T-helper 2 cell treated with Interferon-gamma antibody and Interleukin-4, amounts not matched to agents 100 ng/mL and 5 ng/mL, for 36 hours (primary cell): ENCODE measurements at places on chromosomes 13 and 19. TPM values are rescaled to one million over a fixed set of nuclear protein-coding genes. Genes with fewer than 3 reads are reported as not detected.

The ZNF256 gene
- 4.2 and 4.6 TPM in 2 replicates for total RNA-seq

The ZGLP1 gene
- 2.4 and 3.7 TPM in 2 replicates for total RNA-seq

The CYP4F3 gene
- 0.18 and 0.32 TPM in 2 replicates for total RNA-seq

The C1QTNF9B gene
- total RNA-seq: 0.18 TPM in 1 of 2 replicates, not detected in the other

The DCLK1 gene
- not detected in 2 replicates for total RNA-seq

The NR1H2 gene
- total RNA-seq: 63.5 and 64.3 TPM in 2 replicates

The ZNF536 gene
- not detected in 2 replicates for total RNA-seq

The ZNF610 gene
- total RNA-seq: 0.59 and 1.0 TPM in 2 replicates

The PRR36 gene
- total RNA-seq: 0.09 TPM in 1 of 2 replicates, not detected in the other

The ATXN8OS gene
- total RNA-seq: not detected in 2 replicates

The ONECUT3 gene
- total RNA-seq: not detected in 2 replicates

The EDNRB gene
- total RNA-seq: not detected in 2 replicates

The SPRED3 gene
- total RNA-seq: 1.9 TPM in 2 replicates

The PROZ gene
- 0.18 and 0.20 TPM in 2 replicates for total RNA-seq

The GAPDHS gene
- total RNA-seq: not detected in 2 replicates

The LNX2 gene
- total RNA-seq: 7.2 and 7.7 TPM in 2 replicates

The MBNL2 gene
- total RNA-seq: 15.1 TPM in 2 replicates

The ZNF284 gene
- total RNA-seq: 1.4 and 2.0 TPM in 2 replicates

The DAZAP1 gene
- 239 and 250 TPM in 2 replicates for total RNA-seq

The MAP2K2 gene
- total RNA-seq: 135 and 138 TPM in 2 replicates

The NMRK2 gene
- not detected in 2 replicates for total RNA-seq

The CCL25 gene
- 0.23 and 0.27 TPM in 2 replicates for total RNA-seq

The MEX3D gene
- 12.0 and 12.1 TPM in 2 replicates for total RNA-seq

The IGLON5 gene
- total RNA-seq: not detected in 2 replicates

The NALCN gene
- total RNA-seq: not detected in 2 replicates

The ZNF576 gene
- total RNA-seq: 15.6 and 17.5 TPM in 2 replicates

The OVOL3 gene
- total RNA-seq: not detected in 2 replicates

The DLL3 gene
- total RNA-seq: 0.45 and 0.73 TPM in 2 replicates

The CD37 gene
- 213 and 221 TPM in 2 replicates for total RNA-seq

The IFNL1 gene
- 0.25 TPM in 1 of 2 replicates, not detected in the other for total RNA-seq
